ENCODE measurements at places on chromosomes 1 and 21.

GRCh38 chr1:20149601-20150325, 10.6 kb downstream of the PLA2G2F start:
- no peak for DNase-seq

DNA sequence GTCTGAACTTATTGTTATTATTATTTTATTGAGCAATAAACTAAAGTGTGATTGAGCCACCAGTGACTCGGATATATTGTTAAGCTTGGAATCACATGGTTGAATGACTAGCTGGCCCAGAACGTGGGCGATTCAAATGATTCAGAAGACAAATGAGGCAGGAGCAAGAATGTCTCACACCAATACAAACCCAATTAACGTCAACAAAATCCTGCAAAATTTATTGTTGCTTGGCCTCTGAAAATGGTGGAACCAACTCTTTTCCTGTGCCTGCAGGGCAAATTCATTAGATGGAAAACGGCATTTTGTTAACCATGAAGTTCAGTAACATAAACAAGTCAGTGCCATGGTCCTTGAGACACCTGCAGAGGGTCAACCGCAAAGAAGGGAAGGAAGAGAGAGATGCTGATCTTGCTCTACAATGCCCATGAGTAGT, 482.0 kb downstream of the SETD4 start:
- no peak for DNase-seq

GRCh38 chr1:170044187-170044586, 30.3 kb downstream of the KIFAP3 start:
- DNase-seq: no peak

DNA sequence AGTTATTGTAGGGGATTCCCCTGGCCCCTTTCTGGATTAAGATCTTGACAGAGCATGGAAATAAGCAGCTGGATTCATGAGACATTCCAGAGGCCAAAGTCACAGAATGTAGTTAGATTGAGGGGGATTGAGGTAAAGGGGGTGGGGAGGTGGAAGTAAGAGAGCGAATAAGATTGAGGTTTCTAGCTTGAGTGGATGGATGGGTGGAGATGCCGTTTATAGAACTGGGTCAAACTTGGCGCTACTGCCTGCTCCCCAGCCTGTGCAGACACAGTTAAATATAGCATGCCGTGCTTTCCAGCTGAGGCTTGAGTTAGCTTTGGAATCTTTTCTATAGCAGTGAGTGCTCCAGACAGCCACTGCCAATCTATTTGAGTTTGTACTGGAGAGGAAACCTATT, 85.7 kb downstream of the DYRK1A start:
- DNase-seq: peak; percentile 20

DNA sequence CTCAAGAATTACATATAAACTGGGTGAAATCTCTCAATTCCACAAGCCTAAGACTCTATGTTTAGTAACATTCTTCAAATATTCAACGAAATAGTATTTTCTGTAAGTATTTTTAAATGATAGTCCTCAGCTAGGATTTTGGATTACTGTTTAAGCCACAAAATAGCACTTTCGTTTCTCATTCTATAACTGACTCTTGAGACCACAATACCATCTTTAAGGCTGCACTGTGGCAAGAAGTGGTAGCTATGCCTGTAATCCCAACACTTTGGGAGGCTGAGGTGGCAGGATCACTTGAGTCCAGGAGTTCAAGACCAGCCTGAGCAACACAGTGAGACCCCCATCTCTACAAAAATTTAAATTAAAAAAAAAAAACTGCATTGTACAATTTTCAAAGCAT, 126.7 kb downstream of the CDC42BPA start:
- DNase-seq: no peak

- no peak for DNase-seq
Observed at GRCh38 chr1:24383381-24383940, 30.1 kb downstream of the STPG1 start.

DNA sequence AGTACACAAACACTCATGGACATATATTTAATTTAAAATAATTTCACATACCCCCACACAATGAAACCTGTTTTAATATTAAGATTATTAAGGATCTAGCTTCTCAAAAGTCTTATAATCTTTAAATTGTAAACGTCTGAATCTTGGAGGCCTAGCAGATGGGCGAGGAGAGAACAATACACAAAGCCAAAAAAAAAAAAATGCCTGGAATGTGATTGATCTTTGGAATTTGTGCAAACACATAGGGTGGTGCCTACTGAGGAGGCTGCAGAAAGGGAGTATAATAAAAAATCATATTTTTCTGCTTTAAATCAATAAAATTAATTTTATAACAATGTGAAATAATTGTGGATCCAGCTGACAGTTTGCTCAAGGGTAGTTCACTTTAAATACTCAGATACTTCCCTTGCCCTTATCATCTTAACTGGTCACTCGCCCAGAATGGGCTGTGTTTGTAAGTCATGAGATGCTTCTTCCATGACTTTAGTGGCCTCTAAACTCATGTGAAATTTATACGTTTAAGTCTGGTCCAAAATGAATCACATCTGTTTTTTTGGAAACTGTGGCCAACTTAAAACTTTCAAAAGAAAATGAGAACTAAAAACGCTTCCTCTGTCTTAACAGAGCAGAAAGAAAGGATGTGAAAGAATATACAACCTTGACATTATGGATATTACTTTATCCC, 802.8 kb upstream of the CXADR start:
- no peak for DNase-seq

DNA sequence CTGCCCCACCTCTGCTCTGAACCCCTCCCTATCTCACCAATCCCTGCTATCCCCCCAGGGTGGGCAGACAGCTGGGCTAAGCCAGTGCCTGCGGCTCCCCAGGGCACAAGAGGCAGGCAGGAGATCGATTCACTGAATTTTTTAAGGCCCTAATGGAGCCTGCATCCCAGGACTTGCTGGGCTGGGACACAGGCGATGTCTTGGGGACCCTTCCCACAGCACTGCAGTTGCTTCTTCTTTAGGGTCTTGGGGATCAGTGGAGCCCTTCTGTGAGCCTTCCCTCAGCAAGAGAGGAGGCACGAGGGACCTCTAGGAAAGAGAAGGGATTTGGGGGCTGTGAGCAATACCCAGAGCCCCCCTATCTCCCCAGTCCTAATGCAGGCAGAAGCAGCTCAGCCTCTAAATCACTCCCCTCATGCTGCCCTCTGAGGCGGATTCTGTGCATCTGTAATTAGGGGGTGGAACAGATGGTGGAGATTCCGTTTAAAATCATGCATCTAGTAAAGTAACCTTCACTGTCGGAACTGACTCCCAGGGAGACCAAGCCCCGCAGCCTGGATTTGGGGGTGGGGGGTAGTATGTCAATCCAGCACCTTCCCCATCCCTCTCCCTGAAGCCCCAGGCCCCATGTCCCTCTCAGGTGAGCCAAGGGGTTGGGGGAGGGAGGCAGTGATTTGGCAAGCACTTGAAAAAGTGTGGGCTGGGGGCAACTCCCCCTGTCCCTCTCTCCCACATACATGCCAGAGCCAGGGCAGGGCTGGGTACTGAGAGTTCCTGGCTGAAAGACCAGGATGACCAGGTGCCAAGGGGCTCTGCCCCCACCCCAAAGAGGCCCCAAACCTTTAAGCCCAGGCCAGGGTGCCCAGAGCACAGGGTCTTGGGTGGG, 10.0 kb downstream of the AHDC1 start:
- no peak for DNase-seq
